Testis (tissue), 5 donors: ENCODE measurements at places on chromosomes 11 and 22. TPM values are rescaled to one million over a fixed set of nuclear protein-coding genes. Genes with fewer than 3 reads are reported as not detected.
A peak's percentile ranks its signal among the peaks of the same experiment; 100 is the strongest.

GRCh38 chr11:101441747-101442146 lies 142.1 kb downstream of the TRPC6 start:
- no peak for DNase-seq

DNA sequence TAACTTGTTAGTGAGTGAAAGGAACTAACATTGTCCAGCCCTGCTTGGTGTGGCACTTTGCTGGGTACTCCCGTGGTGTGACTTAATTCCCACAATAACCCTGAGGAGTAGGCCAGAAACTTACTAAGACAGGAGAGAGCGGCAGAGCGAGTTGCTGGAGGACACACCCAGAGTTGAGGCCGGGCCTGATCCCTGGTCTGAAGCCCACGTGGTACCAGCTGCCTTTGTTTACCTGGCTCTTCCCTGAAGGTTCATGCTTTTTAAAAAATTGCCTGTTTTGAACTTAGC lies 594 bp downstream of the MPST start:
- peak; percentile 64 for DNase-seq

GRCh38 chr11:114566276-114566675 lies 6.6 kb upstream of the NXPE1 start:
- no peak for DNase-seq

- no peak for DNase-seq
Observed at GRCh38 chr22:20951932-20952380, 15.1 kb upstream of the AIFM3 start.

- DNase-seq: no peak
Observed at GRCh38 chr11:29051935-29052334, 943.7 kb downstream of the METTL15 start.

DNA sequence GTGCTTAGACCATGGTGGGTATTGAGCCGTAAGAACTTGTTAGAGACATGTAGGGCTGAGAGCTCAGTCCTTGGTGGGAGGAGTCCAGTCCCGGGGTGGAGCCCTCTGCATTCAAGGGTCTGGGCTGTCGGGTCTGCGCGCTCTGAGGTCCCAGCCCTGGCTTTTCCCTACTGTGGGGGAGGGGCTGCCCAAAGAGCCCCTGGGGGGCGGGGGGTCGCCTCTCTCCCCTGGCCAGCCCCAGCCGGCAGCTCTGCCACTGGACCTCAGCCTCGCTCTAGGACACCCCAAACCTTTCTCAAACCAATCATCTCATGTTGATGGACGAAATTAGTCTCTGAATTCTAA lies 1006.4 kb downstream of the BRD1 start:
- no peak for DNase-seq

HORMAD2 gene
- total RNA-seq: 24.2 TPM

DNA sequence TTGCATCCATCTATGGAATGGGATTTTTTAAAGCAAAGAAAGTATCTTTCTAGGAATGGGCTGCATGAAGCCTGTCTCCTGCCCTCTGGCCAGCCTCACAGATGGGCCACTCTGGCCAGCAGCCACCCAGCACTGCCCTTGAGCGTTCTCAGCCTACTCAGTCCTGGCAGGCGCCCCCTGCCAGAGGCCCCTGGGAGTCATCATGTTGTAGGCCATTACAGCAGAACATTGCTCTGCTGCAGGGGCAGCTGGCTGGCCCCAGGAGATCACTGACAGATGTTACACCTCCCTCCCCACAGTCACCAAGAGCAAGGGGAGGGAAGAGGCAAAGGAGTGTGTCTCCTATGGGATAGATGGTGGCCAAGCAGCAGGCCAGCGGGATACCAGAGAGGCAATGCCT lies 363.7 kb downstream of the NXPE2 start:
- no peak for DNase-seq

- DNase-seq: no peak
Observed at GRCh38 chr11:133181667-133182066, 350.6 kb downstream of the OPCML start.

DNA sequence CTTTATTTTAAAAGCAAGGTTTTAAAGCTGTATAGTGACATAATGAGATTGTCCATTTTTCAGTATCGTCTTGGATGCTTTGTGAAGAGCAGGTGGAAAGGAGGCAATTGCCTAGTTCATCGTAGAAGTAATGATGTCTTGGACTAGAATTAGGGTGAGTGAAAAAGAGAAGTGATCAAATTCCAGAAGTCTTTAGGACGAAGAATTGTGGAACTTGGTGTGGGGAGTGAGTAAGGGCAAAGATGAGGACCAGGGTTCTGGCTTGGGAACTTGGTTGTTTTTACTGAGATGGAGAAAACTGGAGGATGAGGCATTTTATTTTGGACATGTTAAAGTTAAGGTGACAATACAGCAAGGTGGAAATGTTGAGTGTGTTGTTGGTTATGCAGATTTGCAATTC lies 1.2 kb downstream of the ILK start:
- no peak for DNase-seq

DNA sequence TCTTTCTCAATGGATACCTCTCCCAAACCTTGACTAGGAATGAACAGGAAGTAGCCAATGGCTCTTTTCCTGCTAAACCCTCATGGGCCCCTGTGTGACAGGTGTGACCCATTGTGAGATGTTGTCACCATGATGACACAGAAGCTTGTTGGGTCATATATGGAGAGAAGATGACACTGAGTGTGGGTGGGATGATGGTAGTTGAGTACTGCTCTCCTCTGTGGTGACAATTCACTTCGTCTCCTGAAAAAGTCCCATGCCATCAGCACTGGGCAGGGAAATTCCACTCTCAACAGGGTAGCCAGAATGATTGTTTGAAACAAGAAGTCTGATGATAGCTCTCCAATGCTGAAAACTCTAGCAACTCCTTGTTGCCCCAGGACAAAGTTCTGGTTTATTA lies 94.0 kb upstream of the SEZ6L start:
- no peak for DNase-seq

GRCh38 chr11:128334311-128335044 lies 252.9 kb downstream of the ETS1 start:
- DNase-seq: no peak

- DNase-seq: no peak
Observed at GRCh38 chr22:42969348-42969975, 45.5 kb downstream of the PACSIN2 start.

DNA sequence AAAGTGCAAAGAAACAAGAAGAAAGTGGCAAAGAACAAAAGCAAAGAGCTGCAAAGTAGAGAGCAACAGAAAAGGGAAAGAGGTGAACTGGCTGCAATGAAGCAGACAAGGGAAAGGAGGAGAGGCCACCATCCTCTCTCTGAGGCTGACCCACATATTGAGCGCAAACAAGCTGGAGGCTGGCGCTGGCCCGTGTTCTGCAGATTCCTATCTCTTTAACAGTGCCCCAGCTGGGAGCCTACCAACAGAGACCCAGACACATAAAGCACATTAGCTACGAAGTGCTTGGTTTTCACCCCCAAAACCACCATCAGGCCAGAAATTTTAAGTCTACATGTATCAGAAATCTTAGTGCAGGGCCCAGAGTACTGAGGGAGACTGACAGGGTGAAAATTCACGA lies 17.6 kb downstream of the NCAPD3 start:
- no peak for DNase-seq

OR51B5 gene
- 2.7 TPM for total RNA-seq

DNA sequence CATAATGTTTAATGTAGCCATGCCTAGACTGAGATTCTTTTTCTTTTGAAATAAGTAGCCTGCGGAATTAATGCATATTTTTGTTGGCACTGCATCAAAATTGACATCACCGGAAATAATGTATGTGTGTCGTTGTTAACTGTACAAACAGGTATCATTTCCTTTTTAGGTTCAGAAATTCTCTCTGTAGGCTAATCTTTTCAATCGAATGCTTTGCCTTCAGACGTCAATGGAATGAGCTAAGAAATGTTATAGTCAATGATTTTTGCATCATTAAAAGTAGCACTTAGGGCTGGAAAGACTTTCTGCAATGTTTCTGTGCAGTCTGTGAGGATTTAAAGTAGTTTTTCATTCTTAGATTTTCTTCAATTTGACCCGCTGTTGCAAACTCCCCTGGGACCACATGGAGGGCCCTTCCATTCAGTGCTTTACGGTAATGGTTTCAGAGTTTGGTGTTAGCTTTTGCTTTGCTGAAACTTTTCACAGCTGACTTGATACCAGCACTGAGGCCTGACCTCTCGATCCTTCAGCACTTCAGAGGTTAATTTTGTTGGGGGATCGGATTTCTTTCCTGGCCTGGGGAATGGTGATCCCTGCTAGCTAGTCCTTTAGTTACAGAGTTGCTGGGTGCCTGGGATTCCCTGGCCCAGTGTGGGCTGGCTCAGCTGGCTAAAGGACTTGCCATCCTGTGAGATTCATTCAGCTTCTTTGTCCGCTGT lies 137.8 kb downstream of the DBX1 start:
- DNase-seq: no peak

C1QTNF4 gene
- 15.4 TPM for total RNA-seq

FAM181B gene
- total RNA-seq: 1.2 TPM

DNA sequence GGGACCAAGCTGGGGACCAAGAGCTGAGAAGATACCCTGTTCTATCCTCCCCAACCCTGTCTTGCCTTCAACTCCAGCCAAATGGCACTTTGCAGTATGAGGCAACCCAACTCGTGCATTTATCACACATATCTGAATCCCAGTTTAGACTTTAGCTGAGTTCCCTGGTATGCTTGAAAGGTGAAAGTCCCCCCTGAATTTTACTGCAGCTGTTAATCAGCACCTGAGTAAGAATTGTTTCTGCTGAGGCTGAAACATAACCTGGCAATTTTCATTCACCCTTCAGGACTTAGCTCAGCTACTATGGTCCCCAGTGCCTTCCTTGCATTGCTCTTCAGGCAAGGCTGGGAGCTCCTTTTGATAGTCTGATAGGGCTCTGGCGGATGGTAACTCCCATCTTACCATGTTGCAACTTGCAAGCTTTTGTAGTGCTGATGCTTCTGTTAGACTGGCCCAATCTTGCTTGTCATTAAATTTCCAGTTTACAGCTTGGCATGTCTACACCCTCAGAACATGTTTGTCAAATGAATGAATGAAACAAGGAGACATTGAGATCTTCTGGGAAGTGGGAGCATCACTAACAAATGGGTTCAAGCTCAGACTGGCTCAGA lies 64.0 kb upstream of the SLC6A5 start:
- DNase-seq: peak; percentile 18

BIK gene
- total RNA-seq: 7.2 TPM

GRCh38 chr11:84922836-84923235 lies 704.3 kb downstream of the DLG2 start:
- no peak for DNase-seq

CCDC188 gene
- 12.2 TPM for total RNA-seq

ART5 gene
- total RNA-seq: 9.9 TPM

SAA1 gene
- total RNA-seq: not detected

MYEOV gene
- 0.43 TPM for total RNA-seq

MCHR1 gene
- 0.47 TPM for total RNA-seq

GRCh38 chr22:39592081-39593065 lies 21.8 kb downstream of the CACNA1I start:
- DNase-seq: peak; percentile 76

DNA sequence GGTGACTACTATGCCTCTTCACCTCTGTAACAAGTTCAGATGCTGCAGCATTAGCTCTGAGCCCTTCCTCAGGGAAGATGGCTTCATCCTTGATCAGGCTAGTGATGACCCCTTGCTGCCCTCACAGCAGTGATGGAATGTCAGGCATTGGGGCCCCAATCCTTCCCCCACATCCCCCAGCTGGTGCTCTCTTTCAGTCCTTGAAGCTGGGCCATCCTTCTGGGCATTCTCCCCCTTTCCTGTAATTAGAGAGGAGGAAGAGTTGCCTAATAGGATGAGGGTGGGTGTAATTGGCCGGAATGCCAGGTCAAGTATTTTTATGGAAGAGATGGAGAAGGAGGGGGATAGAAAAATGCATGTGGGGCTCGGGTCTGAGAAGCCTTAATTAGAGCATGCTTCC lies 62.6 kb downstream of the TRAF6 start:
- DNase-seq: no peak

- DNase-seq: no peak
Observed at GRCh38 chr11:91688672-91689071, 535.9 kb upstream of the FAT3 start.

GRCh38 chr22:26479043-26479791 lies 4.4 kb downstream of the HPS4 start:
- no peak for DNase-seq

DNA sequence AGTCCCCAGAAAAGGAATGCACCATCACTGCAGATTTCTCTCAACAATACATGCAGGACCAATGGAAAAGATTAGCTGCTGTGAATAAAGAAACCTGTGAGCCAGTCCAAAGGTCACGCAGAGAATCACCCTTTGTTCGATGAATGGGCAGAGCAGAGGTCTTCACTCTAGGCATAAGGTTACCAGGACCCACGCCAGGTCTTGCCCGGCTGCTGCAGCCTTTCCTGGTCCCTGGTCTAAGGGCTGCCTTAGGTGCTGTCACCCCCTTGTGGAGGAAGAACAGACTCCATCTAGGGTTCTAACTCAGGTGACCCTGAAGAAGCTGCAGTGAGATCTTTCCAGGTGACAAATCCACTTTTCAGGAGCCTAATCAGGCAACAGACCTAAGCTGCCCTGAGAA lies 29.0 kb upstream of the NAP1L4 start:
- DNase-seq: peak; percentile 70

HIC2 gene
- total RNA-seq: 24.4 TPM

GRCh38 chr11:120389693-120390584 lies 53.7 kb downstream of the ARHGEF12 start:
- DNase-seq: no peak

ESAM gene
- total RNA-seq: 10.6 TPM
